Stimulated activated CD8-positive, alpha-beta memory T cell treated with anti-CD3 and anti-CD28 coated beads, Interleukin-15, amount 100 ng/mL, for 48 hours (primary cell): ENCODE measurements at places on chromosomes 3 and 15.

DNA sequence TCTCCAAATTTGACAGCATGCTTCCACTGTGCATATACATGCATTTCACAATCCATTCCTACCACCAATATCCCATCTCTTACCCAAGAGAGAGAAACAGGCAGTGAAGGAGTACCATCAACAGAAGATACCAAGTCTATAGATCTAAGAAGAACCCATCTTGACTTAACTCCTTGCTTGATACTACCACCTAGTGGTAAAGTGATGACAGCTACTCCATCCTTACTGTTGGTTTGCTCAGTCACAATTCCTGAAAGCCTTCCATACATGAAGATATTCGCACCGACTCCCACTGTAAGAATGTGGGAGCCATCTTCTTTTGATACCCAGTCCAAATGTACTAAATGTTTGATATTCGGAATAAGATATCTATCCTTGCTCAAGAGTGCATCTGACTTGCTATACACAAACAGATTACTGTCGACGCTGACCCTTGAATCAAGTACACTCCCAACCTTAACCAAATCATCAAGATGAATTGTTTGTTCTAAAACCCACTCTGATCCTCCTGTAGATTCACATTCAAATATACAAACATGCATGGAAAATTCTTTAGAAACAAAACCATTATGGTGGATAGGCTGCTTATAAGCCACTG is 123.1 kb downstream of the DMXL2 start:
- no peak for DNase-seq

GRCh38 chr3:13352621-13353131 is 67.4 kb downstream of the NUP210 start:
- DNase-seq = no peak

DNA sequence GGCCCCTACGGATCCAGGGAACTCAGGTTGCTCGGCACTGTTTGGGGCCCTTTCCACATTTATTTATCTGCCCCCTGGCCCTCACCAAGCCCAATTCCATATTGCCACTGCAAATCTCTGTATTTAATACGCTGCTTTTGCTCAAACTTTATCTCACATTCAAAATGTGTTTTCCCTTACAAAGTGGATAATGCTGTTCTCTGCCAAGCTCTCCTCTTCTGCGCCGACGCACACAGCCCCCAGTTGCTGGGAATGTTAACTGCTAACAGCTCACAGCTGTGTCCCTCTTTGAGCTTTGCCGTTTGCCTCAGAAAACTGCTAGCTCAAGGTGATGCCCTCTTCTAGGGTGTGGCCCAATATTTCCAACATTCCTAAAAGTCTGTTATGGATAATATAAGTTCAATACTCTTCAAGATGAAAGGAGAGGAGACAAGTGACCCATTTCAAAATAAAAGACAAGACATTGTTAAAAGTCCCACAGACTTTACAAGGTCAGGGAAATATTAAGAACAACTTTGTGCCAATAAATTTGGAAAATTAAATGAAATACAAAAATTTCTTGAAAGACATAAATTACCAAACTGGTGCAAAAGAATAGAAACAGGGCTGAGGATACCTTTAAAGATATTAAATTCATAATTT is 12.6 kb upstream of the FBN1 start:
- no peak for DNase-seq

DNA sequence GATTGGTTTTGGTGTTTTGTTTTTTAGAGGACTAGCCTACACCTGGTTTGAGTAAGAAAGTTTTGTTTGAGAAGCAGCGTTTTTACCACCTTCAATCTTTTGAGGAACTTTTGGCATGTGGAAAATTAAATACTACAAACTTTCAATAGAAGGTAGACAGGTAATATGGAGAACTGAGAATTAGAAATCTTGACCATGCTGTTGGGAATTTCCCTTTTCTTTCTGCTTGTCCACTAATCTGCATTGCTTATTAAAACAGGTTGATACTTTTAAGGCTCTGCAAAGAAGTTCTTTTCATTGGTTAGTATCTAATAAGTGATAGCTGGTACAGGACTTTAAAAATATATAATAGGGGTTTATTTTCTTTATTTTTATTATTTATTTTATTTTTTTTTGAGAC is 31.9 kb downstream of the UBE2E1 start:
- no peak for DNase-seq
